AG09319 (cell line): ENCODE measurements at places on chromosomes 2 and 18.

- DNase-seq = no peak
Measured at GRCh38 chr2:79899196-79899595, 386.3 kb downstream of the CTNNA2 start.

DNA sequence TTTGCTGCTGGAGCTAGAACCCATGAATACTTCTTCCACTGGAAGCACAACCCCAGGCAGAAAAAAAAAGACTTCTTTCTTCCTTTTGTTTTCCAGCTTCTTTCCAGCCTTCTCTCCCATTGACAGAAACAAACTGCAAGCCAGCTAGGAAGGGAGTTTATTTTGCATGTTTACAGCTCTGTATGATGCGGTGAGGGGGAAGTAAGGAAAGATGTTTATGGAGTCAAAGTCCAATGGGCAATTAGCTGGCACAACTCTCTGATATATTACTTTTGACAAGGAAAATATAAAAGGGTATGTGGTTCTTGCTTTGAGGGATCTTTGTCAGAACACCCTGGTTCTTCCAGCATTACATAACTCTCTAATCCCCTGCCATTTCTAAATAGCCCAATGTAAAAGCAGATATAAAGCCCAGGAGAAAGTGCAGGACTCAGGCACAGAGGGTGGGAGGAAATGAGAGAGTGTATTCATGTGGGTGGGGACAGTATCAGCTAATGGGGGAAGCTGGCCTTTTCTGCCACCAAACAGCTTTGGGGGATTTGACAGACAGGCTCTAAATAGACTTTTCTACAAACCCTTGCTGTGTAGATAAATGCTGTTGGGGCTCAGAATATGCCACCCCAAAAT is 9.3 kb upstream of the NMS start:
- no peak for DNase-seq

DNA sequence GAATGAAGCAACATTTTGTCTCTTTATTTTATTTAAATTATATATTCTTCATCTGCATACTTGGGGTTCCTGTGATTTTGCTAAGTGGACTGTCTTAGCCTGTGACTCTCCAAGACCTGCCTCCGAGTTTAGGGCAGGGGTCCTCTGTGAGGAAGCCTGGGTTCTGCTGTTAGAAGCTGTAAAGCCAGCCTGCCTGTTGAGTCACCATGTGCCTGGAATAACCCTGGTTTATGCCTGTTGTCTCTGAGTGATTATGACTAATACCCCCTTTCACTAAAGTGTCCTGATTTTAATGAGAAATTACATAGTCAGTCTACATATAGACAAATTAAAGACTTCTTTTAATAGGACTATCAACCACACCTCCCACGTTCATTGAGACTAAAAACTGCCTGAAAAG is 369.1 kb downstream of the ZNF521 start:
- DNase-seq = no peak

DNA sequence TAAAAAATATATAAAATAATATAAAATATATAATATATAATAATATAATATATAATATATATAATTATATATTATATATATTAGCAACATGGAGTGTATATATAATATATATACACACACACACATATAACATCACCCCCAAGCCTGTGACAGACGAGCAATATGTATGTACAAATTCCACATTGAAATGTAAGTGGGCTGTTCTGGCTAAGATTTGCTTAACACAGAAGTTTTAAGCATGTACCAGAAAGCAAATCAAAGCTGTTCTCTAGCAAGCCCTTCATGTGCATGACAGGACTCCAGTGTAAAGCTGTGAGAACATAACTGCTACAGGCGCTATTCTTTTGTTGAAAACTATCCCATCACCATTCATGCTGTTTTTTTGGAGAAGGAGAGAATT is 261.7 kb upstream of the TNP1 start:
- no peak for DNase-seq

DNA sequence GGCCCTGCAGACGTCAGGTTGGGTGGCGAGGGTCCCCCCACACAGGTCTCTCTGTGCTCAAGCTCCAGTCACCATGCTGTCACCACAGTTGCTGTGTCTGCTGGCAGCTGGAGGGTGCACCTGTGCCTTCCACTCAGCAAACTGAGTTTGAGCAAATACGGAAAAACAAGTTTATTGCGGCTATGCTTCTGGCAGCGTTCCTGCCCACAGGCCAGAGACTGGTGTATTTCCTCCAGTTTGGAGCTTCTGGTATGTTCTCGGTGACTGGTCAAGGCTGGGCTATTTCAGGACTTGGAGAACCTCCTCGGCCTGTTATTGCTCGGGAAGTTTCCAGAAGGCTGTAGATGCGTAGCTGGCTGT is 132.6 kb downstream of the SEPTIN10 start:
- no peak for DNase-seq

DNA sequence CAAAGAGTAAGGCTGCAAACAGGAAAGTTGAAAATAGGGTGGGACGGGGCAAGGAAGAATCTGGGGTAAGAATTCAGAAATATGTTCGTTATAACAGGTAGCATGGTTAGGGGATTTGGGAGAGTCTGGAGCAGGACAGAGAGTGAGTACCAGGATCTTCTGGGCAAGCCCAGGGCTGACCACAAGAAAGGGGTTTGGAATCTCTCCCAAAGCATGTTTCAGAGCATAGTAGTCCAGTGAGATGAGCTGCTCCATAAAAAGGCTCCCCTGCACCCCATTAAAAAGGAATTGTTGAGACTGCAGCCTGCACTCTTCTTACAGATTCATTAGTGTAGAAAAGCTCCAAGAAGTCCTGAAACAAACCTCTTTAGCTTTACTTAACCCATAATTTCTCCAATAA is 291.1 kb downstream of the MTX2 start:
- no peak for DNase-seq
